Effector memory CD4-positive, alpha-beta T cell (primary cell): ENCODE measurements at places on chromosomes 5 and 9.

DNA sequence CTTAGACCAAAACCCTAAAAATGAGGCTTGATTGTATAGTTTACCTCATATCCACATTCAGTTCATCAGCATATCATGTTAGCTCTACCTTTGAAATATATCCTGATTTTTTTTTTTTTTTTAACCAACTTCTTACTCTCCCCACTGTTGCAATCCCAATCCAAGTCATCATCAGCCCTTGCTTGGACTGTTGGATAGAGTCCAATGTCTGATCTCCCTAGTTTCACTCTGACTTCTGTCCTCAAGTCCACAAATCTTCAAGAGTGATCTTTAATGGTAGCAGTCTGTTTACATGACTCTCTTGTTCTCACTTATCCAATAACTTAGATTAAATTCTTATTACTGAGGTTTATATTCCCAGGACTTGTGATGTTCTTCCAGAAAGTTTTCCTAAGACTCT, 30.8 kb downstream of the NAA35 start:
- DNase-seq: no peak

- no peak for DNase-seq
Measured at GRCh38 chr9:97512966-97513560, 11.6 kb downstream of the TMOD1 start.

- no peak for DNase-seq
Measured at GRCh38 chr5:103394676-103395075, 136.1 kb downstream of the MACIR start.

- DNase-seq: no peak
Measured at GRCh38 chr9:130977811-130978221, 31.2 kb upstream of the LAMC3 start.

DNA sequence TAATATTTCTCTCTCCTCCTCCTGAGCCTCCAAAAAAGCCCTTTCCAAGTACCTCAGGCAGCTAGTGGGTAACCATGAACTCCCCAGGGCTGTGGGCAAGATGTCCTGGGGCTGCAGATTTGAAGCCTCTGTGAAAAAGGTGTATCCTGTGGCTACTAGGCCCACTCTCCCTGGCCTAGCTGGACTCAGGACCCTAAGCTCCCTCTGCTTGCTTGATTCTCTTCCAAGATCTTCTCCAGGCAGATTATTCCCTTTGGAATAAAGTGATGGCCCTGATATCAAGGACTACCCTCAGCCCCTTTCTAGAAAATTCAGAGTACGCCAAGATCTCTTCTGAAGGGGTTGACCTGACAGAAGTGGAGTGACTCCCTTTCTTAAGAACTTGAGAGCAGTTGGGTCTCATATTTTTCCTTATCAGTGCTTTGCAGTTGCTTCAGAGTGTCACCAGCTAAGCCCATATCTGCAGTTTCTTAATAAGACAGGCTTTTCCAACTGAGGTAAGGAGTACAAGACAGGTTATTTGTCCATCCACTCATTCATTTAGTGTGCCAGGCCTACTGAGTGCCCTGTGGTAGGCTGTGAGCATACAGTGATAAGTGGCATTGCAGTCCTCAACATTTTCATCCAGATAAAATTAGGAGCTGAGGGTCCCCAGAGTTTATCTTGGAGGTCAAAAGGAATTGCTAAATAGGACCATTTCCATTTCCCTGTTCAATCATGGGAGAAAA, 42.5 kb downstream of the CYSTM1 start:
- DNase-seq: no peak
